GM03348 (cell line): ENCODE measurements at places on chromosomes 6 and 20.

- DNase-seq = no peak
These were observed 2.7 kb downstream of the PAQR8 start for GRCh38 chr6:52364480-52365166.

GRCh38 chr6:15276036-15276985, 30.4 kb downstream of the JARID2 start:
- DNase-seq = no peak

GRCh38 chr6:80021131-80021530, 16.7 kb downstream of the TTK start:
- no peak for DNase-seq

DNA sequence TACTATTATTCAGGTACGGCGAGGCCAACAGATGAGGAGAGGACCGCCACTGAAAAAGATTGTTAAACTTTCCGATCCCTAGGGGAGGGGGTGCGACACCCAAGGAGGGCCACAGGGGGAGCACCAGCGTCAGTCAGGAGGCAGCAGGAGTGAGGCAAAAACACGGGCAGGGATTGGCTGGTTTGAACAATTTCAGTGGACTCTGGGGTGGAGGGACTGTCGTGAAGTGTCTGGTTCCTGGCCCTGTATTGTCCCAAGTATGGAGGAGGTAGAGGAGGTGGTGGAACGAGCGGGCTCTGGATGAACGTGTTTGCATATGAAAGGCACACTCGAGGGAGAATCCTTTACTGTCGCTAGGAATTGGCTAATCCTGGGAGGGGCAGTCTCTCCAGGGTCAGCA, 32.5 kb upstream of the MCUR1 start:
- no peak for DNase-seq

GRCh38 chr6:217048-217659, 75.1 kb upstream of the DUSP22 start:
- DNase-seq = no peak

GRCh38 chr6:3781504-3781903, 30.0 kb upstream of the PXDC1 start:
- DNase-seq = no peak

DNA sequence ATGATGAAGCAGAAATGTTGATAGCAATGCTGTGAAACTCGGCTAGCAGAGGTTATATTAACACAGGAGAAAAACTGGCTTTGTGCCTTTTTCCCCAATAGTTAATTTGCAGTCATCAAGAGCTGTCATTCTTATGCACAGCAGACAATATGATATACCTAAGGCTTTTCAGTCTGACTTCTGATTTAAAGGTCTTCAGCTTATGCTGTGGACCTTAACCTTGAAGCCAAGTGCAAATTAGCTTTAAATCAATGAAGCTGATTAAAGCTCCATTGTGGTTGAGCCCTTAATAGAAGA, 171.6 kb upstream of the ID4 start:
- DNase-seq = no peak

DNA sequence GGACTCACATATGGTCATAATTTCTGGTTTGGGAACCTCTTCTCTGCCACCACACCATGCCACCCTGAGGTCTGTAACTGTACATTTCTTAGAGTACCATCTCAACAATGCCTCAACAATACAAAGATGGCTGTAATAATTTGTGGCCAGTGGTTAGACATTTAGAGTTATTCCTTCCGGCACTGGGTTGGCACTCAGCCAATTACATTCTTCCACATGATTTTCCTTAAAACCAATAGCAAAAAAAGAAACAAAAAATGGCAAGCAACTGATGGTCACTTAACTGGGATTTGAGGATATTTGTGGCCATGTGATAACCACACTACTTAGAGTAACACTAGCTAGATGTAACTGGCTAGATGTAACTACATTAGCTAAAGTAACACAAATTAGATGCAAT, 79.9 kb downstream of the SEL1L2 start:
- no peak for DNase-seq

GRCh38 chr6:155418017-155418761, 37.5 kb downstream of the NOX3 start:
- DNase-seq = peak; percentile 63

DNA sequence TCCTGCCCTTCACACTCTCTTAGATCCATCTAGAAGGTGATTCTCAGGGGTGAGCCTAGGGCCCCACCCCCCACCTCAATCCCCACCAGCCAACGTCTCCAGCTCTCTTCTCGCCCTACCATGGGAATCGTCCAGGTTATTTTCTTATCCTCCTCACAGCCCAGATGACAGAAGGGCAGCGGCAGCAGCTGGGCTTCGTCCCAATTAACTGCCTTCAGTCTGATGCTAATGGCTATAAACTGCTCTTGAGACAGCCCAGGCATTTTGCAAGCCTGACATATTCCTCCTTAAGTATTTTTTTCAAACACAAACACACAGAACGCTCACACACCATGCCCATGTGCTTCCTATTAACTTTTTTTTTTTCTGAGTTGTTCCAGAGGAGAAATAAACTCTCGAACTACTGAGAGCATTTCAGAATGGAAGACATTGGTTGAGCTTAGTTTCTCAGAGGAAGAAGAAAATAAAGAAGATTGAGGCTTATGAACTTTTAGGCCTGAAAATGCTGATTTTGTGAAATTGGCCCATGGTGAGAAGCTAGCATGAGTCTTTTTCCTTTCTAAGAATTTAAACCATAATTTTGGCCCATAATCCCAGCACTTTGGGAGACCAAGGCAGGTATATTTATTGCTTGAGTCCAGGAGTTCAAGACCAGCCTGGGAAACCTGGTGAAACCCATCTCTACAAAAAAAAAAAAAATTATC, 124.6 kb downstream of the EYA2 start:
- peak; percentile 73 for DNase-seq

- DNase-seq = no peak
These were observed 25.3 kb downstream of the RBCK1 start for GRCh38 chr20:433300-433975.

GRCh38 chr6:62889240-62889639, 322.0 kb upstream of the FKBP1C start:
- DNase-seq = no peak

- DNase-seq = no peak
These were observed 32.8 kb downstream of the VIP start for GRCh38 chr6:152783217-152783878.

DNA sequence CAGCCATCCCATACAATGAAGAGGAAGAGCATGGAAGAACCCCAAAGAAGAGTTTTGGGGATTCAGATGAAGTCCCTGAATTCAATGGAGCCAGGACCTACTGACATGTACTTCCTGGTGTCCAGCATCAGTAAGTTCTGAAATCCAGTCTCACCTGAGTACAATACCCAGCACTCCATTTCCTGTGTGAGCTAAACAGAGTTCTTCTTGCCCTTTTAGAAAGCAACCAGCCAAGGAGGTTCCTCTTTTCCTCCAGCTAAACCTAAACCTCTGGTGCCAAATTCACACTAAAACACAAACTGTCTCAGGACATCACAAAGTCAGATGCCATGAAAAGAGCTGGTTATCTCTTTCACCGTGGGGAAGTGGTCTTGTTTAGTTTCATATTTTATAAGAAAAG, 71.5 kb downstream of the PKHD1 start:
- DNase-seq = no peak

- DNase-seq = no peak
These were observed 37.3 kb upstream of the TOP1 start for GRCh38 chr20:40991181-40991889.

DNA sequence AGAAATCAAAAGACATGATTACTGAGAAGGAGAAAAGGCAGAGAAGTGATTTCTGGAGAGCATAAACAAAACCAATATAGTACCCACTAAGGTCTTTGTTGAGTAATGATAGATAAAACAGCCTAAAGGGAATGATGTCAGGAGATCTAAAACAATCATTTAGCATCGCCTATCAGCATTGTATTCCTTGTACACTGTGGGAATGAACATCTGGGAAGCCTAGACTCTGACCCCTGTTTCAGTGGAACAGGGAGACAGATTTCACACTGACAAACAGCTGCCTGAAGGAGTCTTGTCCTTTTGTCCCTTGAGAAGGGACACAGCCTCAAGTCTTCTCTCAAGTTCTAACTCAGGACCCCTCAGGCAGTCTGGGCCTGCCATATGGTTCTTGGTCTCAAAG, 1.7 kb downstream of the ASIP start:
- no peak for DNase-seq

- no peak for DNase-seq
These were observed 122.8 kb upstream of the EEF1E1 start for GRCh38 chr6:8225113-8225512.

- no peak for DNase-seq
These were observed 70.8 kb upstream of the IYD start for GRCh38 chr6:150298030-150298380.

- no peak for DNase-seq
These were observed 39.1 kb upstream of the ANKEF1 start for GRCh38 chr20:9995510-9996272.

- no peak for DNase-seq
These were observed 398.5 kb upstream of the GJE1 start for GRCh38 chr6:141734071-141734840.

- DNase-seq = peak; percentile 40
These were observed 105.0 kb downstream of the PREX1 start for GRCh38 chr20:48722737-48723191.

DNA sequence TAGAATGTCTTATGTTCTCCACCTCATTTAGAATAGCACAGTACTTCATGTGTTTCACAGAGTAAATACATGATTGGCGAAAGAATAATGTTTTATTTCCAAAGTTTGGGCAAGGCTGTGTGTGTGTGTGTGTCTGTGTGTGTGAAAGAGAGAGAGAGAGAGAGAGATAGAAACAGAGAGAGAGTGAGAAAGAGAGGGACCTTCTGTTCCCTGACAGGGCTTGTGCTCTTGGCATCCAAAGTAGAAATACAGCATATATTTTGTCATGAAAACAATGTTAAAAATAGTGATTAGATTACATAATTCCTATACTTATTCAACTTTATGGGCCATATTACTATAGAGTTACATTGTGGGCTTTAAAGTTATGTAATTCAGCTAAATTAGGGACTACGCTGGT, 201.2 kb downstream of the KIF6 start:
- no peak for DNase-seq

DNA sequence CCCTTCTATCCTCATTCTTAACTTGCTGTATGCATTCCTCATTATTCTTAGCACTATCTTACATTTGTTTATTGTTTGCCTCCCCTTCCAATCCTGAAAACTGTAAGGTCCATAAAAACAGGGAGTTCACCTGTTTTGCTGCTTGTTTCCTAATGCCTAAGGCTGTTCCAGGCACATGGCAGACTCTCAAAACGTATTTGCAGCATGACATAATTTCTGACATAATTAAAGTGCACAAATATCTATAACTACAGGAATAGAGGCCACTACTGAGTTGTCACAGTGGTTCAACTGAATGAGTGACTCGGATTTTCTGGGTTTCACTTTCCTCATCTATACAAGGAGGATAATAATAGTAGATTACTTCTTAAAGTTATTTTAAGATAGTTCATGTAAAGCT, 83.0 kb downstream of the HFE start:
- DNase-seq = no peak

GRCh38 chr6:133758815-133759335, 130.0 kb upstream of the TCF21 start:
- DNase-seq = no peak

DNA sequence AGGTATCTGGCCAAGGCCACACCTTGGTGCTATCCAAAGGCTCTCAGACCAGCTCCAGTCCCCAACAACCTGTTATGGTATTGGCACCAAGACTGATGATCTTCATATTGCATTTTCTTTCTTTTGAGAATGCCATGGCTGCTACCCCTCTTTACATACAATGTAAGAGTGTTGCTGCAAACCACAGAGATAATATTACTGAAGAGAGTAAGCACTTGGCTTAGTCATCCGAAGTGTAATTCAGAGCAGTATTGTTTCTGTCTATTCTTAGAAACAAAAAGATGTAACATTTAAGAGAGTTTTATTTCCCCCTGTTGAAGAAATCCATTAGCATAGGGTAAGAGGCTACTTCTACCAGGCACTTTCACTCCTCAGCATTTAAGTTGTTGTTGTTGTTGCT, 212.5 kb downstream of the C6orf118 start:
- peak; percentile 32 for DNase-seq
